ENCODE measurements at places on chromosomes 1 and 21. TPM values are rescaled to one million over a fixed set of nuclear protein-coding genes. Genes with fewer than 3 reads are reported as not detected.

DNA sequence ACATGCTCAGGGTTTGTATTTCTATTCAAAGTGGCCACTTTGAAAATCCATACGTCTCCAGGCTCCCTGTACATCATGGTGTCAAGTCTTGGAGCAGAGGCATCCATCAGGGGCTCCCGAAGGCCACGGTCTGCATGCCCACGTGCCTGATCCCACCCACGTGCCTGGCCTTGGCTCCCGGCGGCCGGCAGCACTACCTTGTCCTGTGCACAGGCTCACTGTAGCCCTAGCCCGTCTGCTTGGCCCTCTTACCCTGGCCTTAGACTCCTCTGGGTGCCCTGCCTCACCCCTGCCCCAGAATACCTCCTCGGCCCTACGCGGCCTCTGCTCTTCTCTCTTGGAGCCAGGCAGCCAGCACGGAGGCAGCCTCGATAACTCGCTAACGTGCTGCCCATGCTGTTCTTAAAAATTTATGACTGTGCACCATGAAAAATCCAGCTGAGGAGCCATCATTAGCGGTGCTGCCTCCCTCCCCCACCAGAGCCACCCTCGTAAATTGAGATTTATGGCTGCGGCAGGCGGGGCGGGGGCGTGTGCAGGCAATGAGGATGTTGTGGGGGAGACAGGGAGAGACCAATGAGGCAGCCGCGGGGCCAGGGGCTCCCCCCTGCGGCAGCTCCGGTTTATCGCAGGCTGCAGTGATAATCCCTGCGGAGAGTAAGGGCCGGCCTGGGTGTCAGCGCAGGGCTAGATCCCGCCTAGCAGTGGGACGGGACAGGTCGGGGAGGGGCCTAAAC is 24.6 kb downstream of the DMAP1 start:
- DNase-seq = no peak

DNA sequence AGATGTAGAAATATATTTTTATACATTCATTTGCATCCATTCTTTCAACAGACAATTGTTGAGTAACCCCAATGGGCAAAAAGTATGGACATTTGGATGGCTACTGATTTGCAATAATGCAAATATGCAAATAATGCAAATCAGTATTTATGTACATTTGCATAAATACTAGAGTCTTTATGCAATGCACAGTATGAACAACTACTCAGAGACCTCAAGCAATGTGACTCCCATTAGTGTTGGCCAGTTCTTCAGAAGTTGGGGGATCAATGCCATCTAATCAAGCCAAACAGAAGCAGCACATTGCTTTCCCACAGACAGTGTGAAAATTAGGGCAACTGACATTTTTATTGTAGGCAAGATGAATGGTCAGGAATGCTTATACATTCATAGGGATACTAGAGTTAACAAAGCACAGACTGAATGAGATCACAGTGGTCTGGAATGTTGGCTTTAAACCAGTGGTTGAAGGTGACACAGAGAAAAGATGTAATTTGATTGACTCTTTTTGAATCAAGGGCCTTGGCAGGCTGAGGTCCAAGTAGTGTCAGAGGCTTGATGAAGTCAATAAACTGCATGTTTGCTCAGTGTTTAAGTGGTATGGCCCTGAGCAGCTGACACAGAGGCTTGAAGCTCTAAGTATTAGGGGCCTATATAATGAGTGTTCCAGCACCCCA is 256.6 kb downstream of the CTH start:
- DNase-seq = no peak

GRCh38 chr1:218345673-218346390 is 696 bp downstream of the TGFB2 start:
- DNase-seq = peak; percentile 51

GRCh38 chr1:217253985-217254384 is 376.9 kb downstream of the GPATCH2 start:
- DNase-seq = no peak

- no peak for DNase-seq
Observed at GRCh38 chr1:31447210-31447609, 34.2 kb downstream of the SERINC2 start.

KRTAP10-10 gene
- not detected for total RNA-seq

- DNase-seq = no peak
Observed at GRCh38 chr1:206863266-206863665, 2.2 kb upstream of the IL20 start.

PDC gene
- total RNA-seq = not detected

GRCh38 chr1:36115931-36116330 is 9.1 kb downstream of the COL8A2 start:
- DNase-seq = no peak

GRCh38 chr1:48744032-48744431 is 32.7 kb downstream of the BEND5 start:
- DNase-seq = no peak

DNA sequence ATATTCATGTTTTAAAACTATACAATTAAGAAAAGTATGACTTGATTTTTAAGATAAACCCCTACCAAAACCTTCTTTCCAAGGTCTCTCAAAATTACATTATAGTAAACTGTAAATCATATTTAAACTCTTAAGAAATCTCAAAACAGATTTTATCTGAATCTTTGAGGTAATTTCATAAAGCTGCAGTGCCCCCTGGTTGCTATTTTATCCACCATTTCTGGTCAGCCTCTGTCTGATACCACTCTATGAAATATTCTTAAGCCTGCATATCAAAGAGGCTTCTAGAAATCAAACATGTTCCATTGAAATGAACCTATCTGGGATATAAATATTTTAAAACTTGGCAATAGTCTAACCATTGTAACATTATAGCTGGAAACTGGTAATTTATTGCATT is 317.3 kb downstream of the COL11A1 start:
- no peak for DNase-seq

DNA sequence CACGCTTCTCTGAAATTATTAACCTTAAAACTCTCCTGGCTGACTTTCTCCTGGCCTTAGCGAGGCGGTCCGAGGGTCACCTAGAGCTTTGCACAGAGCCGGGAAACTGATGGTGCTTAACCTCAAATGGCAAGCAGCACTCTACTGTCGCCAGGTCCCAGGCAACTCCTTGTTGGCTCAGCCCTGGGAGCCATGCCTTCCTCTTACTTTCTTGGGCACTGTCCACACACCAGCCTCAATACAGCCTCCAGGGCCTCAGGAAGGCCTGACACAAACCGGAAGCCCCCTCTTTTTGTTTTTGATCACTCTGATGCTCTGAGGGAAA is 3.8 kb downstream of the TRABD2B start:
- no peak for DNase-seq

DNA sequence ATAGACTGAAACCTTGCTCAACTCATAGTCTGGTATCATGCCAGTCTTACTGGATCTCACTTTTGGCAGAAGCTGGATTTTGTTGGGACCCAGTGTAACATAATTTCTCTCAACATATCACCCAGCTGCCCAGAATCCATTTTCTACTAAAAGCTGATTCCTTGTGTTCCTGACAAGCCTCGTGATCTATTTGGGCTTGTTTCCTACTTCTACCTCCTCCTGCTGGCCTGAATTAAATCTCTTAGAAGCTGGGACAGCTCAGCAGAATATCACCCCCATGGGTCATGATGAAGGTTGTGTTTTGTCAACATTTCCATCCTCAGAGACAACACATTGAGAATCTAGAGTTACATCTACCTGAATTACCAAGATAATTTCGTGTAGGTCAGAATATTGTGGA is 7.7 kb downstream of the GOLT1A start:
- DNase-seq = no peak

DNA sequence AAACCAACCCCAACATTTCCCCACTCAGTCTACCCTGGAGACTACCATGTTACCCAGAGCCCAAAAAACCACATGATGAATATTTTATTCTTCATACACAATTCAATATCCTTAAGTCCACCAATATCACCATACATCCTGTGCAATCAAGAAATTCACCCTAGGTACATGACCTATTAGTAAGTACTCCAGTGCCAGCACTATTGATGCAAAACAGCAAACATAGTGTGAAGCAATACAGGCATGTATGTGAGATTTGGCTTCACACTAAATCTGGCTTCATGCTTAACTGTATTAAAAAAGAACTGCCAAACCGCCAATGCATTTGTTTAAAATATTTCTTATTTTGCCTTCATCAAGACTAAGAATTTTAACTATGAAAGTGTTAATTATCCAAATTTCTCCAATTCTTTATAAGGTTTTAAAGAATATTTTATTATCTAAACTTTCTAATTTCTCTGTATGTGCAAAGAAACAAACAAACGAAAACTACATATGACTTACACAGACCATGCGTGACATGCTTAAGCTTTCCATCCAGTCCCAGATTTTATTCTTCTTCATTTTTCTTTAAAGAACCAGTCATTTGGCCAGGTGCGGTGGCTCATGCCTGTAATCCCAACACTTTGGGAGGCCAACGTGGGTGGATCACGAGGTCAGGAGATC is 22.4 kb upstream of the TMEM125 start:
- DNase-seq = no peak

- DNase-seq = no peak
Observed at GRCh38 chr1:218969006-218969405, 204.7 kb upstream of the LYPLAL1 start.

KCNA3 gene
- 120 TPM for total RNA-seq

DNA sequence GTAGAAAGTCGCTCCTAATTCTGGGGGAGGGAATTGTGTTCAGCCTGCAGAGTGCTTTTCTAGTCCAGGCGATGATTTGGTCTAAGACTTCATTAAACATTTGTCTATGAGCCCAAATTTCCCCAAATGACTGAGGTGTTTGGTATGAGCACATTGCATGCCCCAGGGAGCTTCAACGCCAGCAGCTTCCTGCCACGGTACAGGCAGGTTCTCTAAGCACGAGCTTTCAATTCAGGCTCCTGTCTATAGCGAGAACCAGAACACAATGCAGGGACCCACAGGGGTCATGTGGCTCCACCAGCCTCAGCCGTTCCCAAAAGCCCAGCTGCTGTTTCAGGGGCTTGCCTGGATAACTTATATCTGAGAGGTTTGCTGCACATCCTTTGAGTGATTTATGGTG is 34.1 kb upstream of the H6PD start:
- no peak for DNase-seq

GRCh38 chr1:107782217-107782845 is 182.6 kb downstream of the VAV3 start:
- DNase-seq = peak; percentile 76

GRCh38 chr1:19220991-19221390 is 10.9 kb upstream of the UBR4 start:
- no peak for DNase-seq

GRCh38 chr1:109482791-109483671 is 674 bp upstream of the ATXN7L2 start:
- DNase-seq = peak; percentile 42

- DNase-seq = peak; percentile 74
Observed at GRCh38 chr1:194295685-194296084, 1109.3 kb upstream of the B3GALT2 start.

- DNase-seq = no peak
Observed at GRCh38 chr1:175384546-175384945, 192.0 kb upstream of the KIAA0040 start.

DNA sequence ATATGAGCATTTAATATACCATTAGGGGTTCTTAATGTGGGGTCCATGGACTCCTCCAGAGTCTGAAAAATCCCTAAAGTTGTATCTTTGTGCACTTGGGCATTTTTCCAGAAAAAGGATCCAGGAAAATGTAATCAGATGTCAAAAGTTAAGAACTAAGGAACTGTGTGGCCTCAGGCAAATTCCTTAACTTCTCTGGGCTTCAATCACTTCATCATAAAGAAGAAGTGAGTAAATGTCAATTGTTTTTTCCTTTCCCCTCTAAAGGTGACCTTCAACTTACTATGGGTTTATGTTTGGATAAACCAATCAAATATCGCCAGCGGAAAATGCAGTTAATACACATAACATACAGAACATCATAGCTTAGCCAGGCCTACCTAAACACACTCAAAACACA is 2.5 kb downstream of the MAD2L2 start:
- no peak for DNase-seq

ANXA9 gene
- not detected for total RNA-seq

DNA sequence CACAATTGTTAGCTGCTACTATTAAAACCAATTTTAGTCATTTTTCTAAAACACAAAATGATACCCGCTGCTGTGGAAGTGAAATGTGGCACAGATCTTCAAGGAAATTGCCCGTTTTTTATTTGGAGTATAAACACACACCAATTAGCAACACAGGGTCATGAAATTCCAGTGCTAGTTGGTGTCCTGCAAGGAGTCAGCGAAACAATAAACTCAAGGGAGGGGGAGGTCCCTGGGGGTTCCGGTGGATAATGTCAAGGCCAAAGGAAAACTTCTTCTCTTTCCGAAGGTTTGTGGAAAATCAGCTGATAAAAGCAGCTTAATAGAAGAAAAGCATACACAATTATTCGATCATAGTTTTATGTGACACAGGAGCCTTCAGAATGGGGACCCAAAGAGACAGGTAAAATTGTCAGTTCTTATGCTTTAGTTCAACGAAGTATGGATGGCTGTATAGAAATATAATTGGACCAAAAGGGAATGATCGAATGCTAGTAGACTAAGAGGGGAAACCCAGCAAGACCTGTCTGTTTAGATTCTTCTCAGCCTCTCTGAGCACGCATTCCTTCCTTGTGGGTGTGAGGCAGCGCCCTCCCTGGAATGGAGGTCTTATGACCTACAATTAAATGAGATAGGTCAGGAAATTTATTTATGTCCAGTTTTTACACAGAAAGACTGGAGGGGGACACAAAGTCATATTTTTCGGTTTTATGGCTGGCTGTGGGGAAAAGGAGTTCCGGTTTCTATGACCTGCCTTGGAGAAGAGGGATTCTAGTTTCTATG is 65.9 kb downstream of the KCNK1 start:
- DNase-seq = no peak

DNA sequence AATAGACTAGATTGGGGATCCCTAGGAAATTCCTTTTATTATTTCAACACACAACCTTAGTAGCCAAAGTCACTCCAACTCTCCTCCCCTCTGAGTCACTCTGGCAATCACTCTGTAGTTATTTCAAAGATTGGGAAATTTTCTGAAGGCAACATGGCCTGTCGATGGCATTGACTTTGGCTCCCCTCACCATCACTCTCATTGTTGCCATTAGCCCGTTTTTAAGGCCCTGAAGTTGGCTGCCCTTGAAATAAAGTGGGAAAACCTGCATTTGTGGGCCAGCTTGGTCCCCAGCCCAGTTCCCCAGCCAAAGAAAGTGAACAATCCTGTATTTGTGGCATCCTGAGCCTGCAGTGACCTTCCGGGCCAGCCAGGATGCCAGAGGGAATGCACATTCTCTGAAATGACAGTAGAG is 52.5 kb downstream of the CDC7 start:
- DNase-seq = no peak

SEC16B gene
- not detected for total RNA-seq

DNA sequence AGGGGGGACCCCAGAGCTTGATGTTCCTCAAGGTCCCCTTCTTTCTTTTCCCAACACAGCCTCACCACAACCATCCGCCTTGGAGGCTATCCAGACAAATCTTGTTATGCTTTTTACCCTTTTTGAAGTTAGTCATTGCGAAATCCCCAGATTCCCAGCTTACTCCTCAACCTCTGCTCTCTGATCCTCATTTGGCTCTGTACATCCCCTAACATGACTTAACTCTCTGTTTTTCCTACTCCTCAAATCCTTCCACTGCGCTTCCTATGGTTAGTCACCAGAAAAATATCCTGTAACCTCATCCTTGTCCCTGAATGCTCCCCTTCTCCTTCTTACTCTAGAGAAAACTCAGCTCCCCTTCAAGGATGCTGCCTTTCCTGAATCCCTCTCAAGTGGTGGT is 189.1 kb upstream of the POU3F1 start:
- DNase-seq = no peak

LEPR gene
- total RNA-seq = 2.8 TPM

GRCh38 chr1:162916407-162916806 is 55.4 kb upstream of the CCDC190 start:
- no peak for DNase-seq

GRCh38 chr1:202279806-202280205 is 61.9 kb downstream of the UBE2T start:
- no peak for DNase-seq

GPR52 gene
- total RNA-seq = 11.3 TPM

GRCh38 chr1:223244366-223245103 is 101.5 kb upstream of the TLR5 start:
- DNase-seq = peak; percentile 54

Data from CD4-positive, CD25-positive, alpha-beta regulatory T cell (primary cell).